ENCODE measurements at places on chromosomes 7 and 10.

GRCh38 chr7:76395965-76396726 is 13.4 kb downstream of the SSC4D start:
- no peak for DNase-seq

- no peak for DNase-seq
These were observed 34.1 kb downstream of the ZRANB1 start for GRCh38 chr10:124975977-124976514.

GRCh38 chr10:57145548-57145947 is 784.5 kb upstream of the ZWINT start:
- DNase-seq = no peak

GRCh38 chr7:111057066-111057465 is 33.9 kb upstream of the LRRN3 start:
- DNase-seq = no peak

DNA sequence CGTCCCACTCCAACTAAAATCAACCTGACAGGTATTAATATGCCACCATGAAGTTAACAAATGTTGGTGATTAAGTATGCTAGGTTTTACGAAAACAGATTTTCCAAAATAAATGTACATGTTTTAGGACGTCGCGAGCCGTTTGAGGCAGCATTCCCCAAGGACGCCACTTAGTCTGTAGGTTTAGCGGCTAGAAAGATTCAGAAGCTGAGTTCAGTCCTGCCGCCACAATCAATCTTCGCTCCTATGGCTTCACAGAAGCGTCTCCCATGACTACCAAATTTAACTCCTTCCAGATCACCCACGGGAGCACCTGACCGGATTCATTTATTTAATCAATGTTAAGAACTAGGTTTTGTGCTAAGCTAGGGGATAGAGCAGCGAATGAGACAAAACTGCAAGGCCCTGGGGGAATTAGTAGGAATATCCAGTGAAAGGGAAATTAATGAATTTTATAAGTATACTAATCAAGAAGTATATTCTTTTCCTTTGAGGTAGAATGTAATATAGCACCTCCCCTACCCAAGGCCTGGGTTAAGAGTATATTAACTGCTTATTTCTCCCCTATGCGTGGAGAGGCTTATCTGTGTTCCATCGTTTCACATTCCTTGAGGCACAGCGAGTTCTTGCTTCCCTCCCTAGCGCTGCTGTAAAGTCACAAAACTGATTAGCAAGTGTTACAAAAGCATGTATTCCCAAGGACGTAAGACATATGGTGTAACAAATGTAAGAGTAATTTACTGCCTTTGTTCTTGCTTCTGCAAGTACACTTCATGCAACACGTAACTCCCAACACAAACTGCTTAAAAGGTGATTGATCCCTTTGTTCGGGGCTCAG is 994 bp upstream of the CYP51A1 start:
- peak; percentile 43 for DNase-seq

DNA sequence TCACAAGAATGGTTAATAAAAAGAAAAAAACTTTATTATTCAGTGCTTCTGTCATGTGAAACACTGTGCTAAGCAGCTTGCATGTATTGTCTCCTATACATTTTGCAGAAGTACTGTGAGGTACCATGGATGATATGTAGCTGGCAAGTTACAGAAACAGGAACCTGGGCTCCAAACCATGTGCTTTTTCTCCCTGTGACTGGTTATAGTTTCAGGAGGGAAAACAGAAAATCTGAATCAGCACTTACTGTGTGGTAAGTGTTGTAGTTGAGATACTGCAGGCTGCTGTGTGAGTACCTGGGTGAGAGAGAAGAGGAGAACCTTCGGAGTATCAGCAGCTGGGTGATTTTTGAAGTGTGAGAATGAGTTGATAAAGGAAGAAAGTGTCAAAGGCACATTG is 285.0 kb downstream of the SUGCT start:
- DNase-seq = peak; percentile 6

GRCh38 chr7:1562116-1562515 is 6.1 kb upstream of the TMEM184A start:
- DNase-seq = no peak

GRCh38 chr10:118940386-118940785 is 89.1 kb upstream of the NANOS1 start:
- no peak for DNase-seq

DNA sequence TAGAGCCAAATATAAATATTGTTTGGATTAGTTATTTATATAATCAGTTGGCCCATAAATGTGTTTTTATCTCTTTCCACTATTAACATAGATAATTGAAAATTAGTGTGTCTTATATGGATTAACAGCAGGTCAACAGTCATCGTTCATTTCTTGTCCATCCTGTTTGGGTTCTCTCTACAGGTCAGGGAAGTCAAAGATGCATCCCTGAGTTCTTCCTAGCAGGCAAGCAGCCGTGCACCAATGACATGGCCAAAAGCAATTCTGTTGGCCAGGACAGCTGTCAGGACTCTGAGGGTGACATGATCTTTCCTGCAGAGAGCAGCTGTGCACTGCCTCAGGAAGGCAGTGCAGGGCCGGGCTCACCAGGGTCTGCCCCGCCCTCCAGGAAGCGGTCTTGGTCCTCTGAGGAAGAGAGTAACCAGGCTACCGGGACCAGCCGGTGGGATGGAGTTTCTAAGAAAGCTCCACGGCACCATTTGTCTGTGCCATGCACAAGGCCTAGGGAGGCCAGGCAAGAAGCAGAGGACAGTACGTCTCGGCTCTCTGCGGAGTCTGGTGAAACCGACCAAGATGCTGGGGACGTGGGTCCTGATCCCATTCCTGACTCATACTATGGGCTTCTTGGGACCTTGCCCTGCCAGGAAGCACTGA is 15.9 kb downstream of the FBH1 start:
- no peak for DNase-seq

- peak; percentile 24 for DNase-seq
These were observed 14.1 kb upstream of the MYH16 start for GRCh38 chr7:99258501-99258900.

- peak; percentile 50 for DNase-seq
These were observed 4.3 kb downstream of the PLEKHA8 start for GRCh38 chr7:30032310-30033125.

DNA sequence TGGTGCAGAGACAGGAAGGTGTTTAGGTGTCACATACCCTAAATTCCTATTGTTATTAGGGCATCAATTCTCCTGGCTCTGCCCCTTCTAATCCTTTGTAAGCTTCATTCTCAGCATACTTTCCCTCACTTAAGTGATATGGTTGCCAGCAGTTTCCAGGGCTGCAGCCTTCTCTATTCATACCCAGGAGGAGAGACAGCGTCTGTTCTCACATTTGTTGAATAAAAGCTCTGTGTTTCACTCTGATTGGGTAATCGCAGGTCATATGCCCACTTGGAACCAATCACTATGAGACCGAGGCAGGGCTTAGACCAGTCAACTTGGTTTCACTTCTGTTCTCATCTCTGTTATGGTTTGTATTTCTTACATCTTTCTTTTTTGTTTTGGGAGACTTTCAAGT is 109.6 kb upstream of the MTPN start:
- peak; percentile 94 for DNase-seq

DNA sequence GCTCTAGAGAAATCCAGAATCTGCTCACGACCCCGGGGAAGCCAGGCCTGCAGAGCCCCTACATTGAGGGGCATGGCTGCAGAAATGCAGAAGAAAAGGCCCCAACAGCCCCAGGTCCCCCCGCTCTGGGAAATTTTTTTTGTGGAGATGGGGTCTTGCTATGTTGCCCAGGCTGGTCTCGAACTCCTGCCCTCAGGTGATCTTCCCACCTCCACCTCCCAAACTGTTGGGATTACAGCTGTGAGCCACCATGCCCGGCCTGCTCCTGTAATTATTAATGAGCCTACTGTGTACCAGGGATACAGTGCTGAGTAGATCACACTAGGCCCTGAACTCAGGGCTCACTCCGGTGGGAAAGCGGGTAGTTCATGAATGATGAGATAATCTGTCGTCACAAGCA is 29.9 kb downstream of the TNRC18 start:
- no peak for DNase-seq

DNA sequence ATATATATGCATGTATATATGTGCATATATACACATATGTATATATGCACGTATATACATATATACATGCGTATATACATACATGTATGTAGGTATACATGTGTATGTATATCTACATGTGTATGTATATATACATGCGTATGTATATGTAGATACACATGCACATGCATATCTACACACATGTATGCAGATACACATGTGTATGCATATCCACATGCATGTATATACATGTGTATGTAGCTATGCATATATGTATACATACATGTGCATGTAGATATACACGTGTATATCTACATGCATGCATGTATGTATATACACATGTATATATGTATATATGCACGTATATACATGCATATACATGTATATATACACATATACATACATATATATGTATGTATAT is 95.8 kb upstream of the STEAP4 start:
- DNase-seq = no peak

- no peak for DNase-seq
These were observed 20.7 kb downstream of the FAM241B start for GRCh38 chr10:69650589-69651261.

GRCh38 chr10:33152146-33152545 is 182.3 kb downstream of the NRP1 start:
- DNase-seq = peak; percentile 69

- no peak for DNase-seq
These were observed 45.4 kb downstream of the MRPS24 start for GRCh38 chr7:43823941-43824340.

DNA sequence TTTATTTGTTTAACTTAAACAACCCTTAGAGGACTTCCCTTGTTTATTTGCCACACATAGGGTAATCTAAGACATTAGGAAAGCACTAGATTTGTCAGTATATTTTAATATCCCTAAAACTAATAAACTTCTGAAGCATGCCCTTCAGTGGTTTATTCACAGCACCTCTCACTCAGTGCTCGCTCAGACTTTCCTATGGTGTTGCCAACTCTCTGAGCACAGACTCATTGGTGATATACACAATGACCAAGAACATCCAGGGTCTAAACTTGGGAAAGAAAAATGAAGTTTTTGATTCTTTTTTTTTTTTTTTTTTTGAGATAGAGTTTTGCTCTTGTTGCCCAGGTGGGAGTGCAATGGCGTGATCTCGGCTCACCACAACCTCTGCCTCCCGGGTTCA is 82.2 kb downstream of the RAB11FIP2 start:
- DNase-seq = no peak

DNA sequence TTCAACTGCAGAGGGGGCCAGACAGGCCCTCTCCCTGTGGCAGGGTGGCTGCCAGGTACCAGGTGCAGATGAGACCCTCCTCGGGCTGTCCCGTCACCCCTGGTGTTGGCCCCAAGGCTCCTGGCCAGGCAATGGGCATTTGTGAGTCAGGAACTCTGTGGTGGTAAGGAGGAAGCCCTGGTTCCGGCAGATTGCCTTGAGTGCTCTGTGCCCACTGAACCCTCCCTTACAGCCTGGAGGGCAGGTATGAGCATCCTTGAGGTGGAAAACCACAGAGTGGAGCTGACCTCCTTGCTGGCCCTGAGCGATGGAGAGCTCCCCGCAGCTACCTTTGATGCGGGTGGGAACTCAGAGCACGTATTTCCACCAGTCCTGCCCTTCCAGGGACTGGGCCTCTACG is 2.0 kb downstream of the PAOX start:
- no peak for DNase-seq

DNA sequence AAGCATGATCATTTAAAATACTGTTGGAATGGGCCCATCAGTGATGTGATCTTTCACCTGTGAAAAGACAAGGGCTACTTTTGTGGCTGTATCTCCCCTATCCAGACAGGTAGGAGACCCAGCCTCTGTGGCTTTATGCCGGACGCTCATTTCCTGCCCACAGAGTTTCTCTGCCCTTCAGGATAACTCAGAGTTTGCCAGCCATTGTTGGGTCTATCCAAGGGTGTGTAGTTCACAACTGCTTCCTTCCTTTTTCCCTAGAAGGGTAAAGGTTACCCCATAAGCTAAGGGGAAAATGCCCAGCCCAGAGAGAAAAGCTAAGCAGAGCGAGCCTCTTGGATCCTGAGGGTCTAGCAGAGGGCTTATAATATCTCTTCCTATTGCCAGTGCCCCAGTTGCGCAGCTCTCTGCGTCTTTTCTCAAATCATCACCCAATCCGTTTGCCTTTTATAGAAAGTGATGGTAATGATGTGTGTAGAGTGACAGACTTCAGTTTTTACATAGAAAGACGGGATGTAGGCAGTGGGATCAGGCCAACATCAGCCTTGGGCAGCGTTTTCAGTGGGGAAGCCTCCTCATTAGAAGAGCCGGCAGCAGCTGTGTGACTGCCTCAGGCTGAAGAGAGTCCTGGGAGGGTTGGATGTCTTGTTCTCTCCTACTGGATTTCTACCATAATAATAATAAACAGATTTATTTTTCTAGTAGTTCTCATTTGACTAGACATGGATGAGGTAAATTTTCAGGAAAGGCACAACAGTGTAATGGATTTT is 80.5 kb downstream of the MET start:
- no peak for DNase-seq

GRCh38 chr10:72000073-72001032 is 36.2 kb downstream of the CHST3 start:
- no peak for DNase-seq

DNA sequence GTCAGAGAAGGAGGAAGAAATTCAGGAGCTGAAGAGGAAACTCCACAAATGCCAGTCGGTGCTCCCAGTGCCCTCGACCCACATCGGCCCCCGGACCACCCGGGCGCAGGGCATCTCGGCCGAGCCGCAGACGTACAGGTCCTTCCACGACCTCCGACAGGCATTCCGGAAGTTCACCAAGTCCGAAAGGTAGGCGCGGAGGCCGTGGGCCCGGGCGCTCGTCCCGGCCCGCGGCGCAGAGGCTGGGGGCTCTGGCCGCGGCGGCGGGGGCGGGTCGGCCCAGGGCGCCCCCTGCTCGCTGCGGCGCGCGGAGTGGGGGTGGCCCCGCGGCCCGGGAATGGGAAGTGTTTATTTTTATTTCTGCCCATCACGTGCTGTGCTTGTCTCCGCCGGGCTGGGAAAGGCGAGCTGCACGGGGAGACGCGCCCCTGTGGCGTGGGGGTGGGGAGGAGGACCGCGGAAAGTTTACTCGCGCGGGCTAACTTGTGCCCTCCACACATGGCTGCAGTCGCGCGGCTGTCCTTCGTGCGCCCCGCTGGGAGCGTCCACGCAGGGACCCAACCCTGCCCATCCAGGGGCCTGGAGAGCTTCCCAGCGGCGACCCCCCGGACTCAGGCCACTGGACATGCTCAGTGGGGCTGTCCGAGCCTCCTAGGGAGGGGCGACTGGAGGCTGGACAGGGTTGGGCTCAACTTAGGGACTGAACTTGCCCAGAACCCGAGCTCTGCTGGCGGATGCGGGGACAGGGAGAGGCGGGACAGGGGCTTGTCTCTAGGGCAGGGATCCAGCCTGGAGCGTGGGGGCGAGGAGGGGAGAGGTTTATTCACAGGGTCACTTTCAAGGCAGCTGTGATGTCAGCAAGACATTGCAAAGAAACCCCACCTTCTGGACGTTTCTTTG is 82.6 kb upstream of the PRKG1 start:
- DNase-seq = peak; percentile 68

GRCh38 chr10:112389271-112389822 is 15.4 kb downstream of the ACSL5 start:
- DNase-seq = peak; percentile 77

DNA sequence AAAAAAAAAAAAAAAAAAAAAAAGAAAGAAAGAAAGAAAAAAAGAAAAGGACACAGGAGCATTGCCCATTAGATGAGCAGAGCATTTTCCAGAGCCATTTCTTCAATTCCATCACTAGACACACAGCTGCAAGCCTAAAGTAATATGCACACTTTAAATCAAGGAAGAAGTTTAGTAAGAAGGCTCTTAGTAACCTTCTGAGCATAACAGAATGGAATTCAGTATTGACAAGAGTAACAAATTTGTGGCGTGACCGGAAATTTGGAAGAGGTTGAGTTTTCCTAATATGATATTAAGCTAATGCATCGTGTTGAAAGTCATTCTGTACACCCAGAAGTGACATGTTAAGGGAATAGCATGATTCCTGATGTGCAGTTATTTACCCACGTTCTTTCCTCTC is 35.3 kb downstream of the SMURF1 start:
- peak; percentile 43 for DNase-seq

Measured in fibroblast of pulmonary artery (primary cell).